Activated CD8-positive, alpha-beta memory T cell treated with anti-CD3 and anti-CD28 coated beads for 1 hour (primary cell): ENCODE measurements at places on chromosomes 3 and 15.

DNA sequence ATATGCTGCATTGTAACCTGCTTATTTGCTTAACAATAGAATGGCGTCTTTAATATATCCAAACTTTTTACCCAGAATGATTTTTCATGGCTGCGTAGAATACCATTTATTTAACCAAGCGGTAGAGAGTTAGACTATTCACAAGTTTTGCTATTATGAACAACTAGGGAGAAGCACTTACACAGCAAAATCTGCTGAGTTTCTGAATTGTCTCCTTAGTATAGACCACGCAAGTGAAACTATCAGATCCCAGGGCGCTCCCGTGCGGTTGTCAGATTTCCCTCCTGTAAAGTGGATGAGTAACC is 12.6 kb upstream of the ADPGK start:
- no peak for DNase-seq

GRCh38 chr3:61701011-61701410 is 139.6 kb downstream of the PTPRG start:
- DNase-seq: no peak

- no peak for DNase-seq
Measured at GRCh38 chr3:25460751-25461150, 32.7 kb downstream of the RARB start.

- DNase-seq: no peak
Measured at GRCh38 chr3:112671930-112672715, 31.2 kb upstream of the CCDC80 start.

- DNase-seq: no peak
Measured at GRCh38 chr3:129304146-129304961, 25.7 kb downstream of the HMCES start.

DNA sequence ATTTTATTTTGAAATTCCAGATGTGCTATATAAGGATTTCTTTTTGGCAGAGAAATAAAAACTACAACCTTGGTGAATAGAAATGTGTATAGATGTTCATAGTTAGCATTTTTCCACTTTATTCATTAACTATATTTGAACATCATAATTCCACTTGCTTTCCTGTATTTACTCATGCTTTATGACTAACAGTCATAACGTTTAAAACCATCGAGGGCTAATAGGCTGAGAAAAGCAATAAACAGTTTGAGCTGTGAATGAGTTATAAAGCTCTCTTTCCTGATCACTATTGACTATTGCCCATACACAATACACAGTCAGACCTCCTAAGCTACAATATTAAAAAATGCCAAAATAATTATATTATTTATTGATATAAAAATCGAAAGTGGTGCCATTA is 502.1 kb upstream of the RASGRP1 start:
- no peak for DNase-seq

DNA sequence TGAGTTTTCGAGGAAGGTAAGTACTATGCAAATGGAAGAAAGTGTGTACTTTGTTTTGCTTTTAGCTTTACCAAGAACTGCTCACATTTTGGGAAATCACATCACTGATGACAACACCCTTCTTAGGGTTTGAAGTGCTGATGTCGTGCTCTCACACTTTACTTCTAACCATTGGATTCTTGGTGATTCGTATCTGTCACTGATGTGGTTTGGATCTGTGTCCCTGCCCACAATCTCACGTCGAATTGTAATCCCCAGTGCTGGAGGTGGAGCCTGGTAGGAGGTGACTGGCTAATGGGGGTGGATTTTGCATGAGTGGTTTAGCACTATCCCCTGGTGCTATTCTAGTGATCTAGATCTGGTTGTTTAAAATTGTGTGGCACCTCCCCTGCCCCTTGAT is 75.4 kb upstream of the RGMA start:
- DNase-seq: no peak

DNA sequence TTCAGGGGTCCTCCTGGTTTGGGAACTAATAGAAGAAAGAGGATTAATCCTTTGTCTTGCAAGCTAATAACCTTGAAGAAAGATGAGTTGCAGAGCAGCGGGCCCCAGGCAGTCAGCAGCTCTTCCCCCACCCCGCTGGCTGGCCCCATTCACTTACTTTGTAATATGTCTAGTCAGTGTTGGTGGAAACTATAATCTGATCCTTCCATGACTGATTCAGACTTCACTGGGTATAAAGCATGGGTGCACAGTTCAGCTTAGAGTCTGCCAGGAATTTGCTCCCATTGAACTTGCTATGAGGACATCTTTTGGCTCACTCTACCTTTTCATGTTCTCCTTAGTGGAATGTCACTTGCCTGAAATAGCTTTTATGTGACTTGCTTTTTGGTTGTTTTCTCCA is 117.7 kb downstream of the CCNL1 start:
- no peak for DNase-seq

- no peak for DNase-seq
Measured at GRCh38 chr3:98038286-98038685, 3.2 kb upstream of the GABRR3 start.

- no peak for DNase-seq
Measured at GRCh38 chr3:71456826-71457225, 126.7 kb downstream of the FOXP1 start.

DNA sequence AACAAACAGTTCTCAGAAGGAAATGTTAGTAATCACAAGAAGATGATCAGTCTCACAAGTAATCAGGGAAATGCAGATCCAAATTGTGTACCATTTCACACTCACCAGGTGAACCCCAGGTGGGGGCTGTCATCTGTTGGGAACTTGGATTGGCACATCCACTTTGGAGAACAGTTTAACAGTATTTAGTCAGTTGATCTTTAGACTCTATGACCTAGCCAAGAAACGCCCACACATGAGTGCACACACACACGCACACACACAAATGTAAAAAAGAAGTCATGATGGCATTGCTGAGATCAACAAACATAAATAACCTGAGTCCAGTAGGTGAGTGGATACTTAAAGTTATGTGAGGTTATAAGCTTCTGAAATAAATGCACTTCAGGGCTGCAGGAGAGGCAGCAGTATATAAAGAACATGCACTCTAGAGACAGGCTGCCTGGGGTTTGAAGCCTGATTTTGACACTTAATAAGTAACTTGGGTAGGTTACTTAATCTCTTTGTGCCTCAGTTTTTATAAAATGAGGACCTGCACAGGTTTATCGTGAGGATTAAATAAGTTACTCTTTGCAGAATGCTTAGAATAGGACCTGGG is 17.7 kb downstream of the ACVR2B start:
- DNase-seq: no peak

DNA sequence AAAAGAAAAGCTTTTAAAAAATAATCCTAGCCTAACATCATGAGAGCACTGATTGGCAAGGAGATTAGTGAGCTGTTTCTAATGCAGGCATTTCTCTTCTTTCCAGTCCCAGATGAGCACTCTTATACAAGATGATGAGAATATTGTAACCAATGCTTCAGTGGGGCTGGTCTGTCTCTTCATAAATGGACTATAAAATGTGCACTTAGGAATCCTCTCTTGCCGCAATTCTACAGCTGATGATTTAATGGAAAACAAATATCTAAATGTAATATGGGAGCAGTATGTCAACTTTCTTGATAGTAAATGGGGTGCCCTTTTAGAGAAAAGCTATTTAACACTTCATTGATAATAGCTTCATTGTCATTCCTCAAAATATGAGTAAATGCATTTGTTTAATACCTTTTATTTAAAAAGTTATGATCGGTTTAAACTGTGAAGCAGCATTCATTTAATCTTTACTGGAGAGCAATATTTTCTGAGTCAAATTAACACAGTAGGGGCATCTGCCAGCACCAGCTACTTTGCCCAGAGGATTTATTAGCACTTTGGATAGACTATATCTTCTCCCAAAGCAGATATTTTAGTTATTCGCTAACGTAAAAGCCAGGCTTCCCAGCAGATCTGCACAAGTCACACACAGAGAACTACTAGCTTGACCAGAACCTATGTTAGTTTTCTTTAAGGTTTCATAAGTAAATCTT is 985.9 kb downstream of the DIPK2A start:
- no peak for DNase-seq
